ENCODE measurements at places on chromosomes 12 and 14.

GRCh38 chr14:83548061-83548839, 1981.7 kb upstream of the FLRT2 start:
- no peak for DNase-seq

GRCh38 chr12:95637010-95637409, 85.7 kb upstream of the USP44 start:
- no peak for DNase-seq

GRCh38 chr14:50056435-50056834, 59.9 kb downstream of the VCPKMT start:
- no peak for DNase-seq

DNA sequence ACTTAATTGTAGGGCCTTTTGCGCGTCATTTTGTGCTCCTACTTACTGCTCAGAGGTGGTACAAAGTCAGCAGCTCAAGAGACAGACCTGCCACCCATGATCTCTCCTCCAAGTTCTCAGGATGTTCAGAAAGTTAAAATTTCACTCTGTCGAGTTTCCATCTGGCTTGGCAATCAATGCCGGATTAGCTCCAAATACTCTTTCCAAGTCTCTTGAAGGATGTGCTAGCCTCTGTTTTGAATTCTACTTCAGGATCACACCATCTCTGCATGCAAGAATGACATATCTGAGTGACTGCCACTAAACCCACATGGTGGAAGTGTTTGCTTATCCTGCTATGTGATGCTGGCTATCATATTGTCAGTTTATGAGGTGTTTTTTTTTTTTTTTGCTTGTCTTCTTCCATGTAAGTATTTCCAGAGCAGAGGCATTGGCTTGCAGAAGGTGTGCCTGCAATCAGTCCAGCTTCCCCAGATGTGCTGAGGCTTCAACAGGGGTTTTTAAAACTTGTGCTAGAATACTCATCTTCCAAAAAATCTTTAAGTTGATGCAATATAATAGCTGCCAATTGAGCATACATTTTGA, 125.6 kb downstream of the RGS6 start:
- DNase-seq, result peak; percentile 42
